ENCODE measurements at places on chromosomes 1 and 21. TPM values are rescaled to one million over a fixed set of nuclear protein-coding genes. Genes with fewer than 3 reads are reported as not detected.

GRCh38 chr1:184950227-184950626 lies 24.1 kb downstream of the NIBAN1 start:
- no peaks in the 10 kb centered on the region for H3K36me3 ChIP-seq
- DNase-seq = no peak
- peaks cover 8% of the 10 kb centered on the region for H3K4me1 ChIP-seq
- H3K27ac ChIP-seq = no peak overlapping the region
- no peak overlapping the region for H3K4me3 ChIP-seq
- H3K27me3 ChIP-seq = no peaks in the 10 kb centered on the region

- no peak for DNase-seq
- H3K27me3 ChIP-seq = peaks cover 96% of the 10 kb centered on the region
- H3K4me3 ChIP-seq = no peak overlapping the region
- H3K4me1 ChIP-seq = no peaks in the 10 kb centered on the region
- no peak overlapping the region for H3K27ac ChIP-seq
Measured at GRCh38 chr1:2431103-2431502, 18.7 kb upstream of the PEX10 start.

DNA sequence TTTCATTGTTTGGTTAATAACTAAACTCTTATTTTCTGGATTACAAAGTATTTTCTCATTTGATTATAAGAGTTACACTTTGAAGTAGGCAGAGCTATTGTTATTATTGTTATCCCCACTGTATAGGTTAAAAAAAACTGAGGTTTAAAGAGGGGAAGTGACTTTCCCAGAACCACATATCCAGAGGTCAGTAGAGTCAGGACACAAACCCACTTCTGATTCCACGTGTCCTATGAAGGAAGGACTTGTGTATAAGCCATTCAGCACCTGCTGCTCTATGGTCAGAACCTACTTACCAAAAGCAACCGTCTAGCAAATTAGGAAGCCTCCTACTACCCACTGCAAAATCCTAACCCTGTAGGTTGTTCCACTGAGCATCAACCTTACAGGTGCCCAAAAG lies 291.3 kb downstream of the TM2D1 start:
- DNase-seq = no peak
- no peaks in the 10 kb centered on the region for H3K27me3 ChIP-seq
- H3K27ac ChIP-seq = no peak overlapping the region
- H3K36me3 ChIP-seq = no peaks in the 10 kb centered on the region

GRCh38 chr1:183477986-183478781 lies 5.9 kb downstream of the SMG7 start:
- no peaks in the 10 kb centered on the region for H3K27me3 ChIP-seq
- H3K4me3 ChIP-seq = no peak overlapping the region
- no peaks in the 10 kb centered on the region for H3K36me3 ChIP-seq
- no peak for DNase-seq

- H3K36me3 ChIP-seq = no peaks in the 10 kb centered on the region
- H3K4me3 ChIP-seq = peak overlapping the region; percentile 65
- peak; percentile 77 for DNase-seq
- H3K27me3 ChIP-seq = no peaks in the 10 kb centered on the region
- peak overlapping the region; percentile 93 for H3K27ac ChIP-seq
Measured at GRCh38 chr1:63593886-63594605, 835 bp downstream of the PGM1 start.

GRCh38 chr1:110639724-110640386 lies 33.7 kb upstream of the KCNA2 start:
- no peak for DNase-seq
- H3K27ac ChIP-seq = no peak overlapping the region
- no peaks in the 10 kb centered on the region for H3K4me1 ChIP-seq
- no peak overlapping the region for H3K4me3 ChIP-seq

The AIRE gene
- total RNA-seq = not detected

The MRTO4 gene
- 5.8 TPM for total RNA-seq

The TIMM17A gene
- 32.9 TPM for total RNA-seq

The ZC3H11A gene
- total RNA-seq = 82.6 TPM

Measured in stomach (tissue), 19 donors.